ENCODE measurements at places on chromosomes 1 and 21. TPM values are rescaled to one million over a fixed set of nuclear protein-coding genes. Genes with fewer than 3 reads are reported as not detected.

DNA sequence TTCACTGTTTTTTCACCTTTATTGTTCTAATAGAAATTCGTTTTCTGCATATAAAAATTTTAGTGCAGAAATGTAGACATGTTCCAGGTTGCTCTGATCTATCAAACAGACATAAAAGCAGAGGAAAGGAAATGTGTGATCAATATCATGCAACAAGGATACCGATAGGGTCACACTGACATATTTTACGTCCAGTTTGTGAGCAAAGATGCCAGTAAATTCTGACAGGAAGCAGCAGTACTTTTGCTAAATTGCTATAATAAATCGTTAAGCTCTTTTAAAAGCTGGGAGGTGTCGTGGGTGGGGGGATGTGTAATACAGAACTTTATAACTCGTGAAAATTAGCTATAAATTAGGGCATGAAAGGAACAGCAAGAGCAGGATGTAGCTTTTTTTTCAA, 955.2 kb downstream of the BRINP3 start:
- no peak overlapping the region for H3K4me3 ChIP-seq
- H3K4me1 ChIP-seq, result no peaks in the 10 kb centered on the region
- no peak overlapping the region for H3K27ac ChIP-seq
- peaks cover 5% of the 10 kb centered on the region for H3K27me3 ChIP-seq
- no peak for DNase-seq

GRCh38 chr1:233912447-233912846, 8.0 kb downstream of the SLC35F3 start:
- no peaks in the 10 kb centered on the region for H3K4me1 ChIP-seq
- no peak overlapping the region for H3K27ac ChIP-seq
- H3K27me3 ChIP-seq, result peaks cover 4% of the 10 kb centered on the region
- no peak for DNase-seq

RCAN1 gene
- total RNA-seq, result 84.5 TPM

IQCC gene
- total RNA-seq, result 2.0 TPM
